ENCODE measurements at places on chromosomes 11 and 22.

DNA sequence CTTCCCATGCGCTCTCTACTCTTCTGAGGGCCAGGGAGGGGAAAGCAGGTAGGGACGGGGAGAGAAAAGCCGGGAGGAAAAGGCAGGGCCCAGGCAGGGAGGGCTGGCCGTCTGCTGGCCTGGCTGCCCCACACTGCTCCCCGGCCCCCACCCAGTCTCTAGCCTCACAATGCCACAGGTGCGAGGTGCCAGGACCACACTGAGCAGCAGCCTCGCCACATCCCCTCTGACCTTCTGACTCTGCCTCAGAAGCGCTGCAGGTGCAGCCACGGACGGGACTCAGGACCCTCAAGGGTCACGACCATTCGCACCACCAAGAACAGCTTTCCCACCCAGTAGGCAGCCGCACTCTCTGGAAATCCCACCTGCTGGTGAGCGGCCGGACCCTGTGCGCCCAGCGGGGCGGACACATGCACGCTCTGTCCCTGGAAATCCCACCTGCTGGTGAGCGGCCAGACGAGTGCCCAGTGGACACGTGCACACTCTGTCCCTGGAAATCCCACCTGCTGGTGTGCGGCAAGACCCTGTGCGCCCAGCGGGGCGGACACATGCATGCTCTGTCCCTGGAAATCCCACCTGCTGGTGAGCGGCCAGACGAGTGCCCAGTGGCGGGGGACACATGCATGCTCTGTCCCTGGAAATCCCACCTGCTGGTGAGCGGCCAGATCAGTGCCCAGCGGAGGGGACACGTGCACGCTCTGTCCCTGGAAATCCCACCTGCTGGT, 20.1 kb downstream of the TOLLIP start:
- no peak for DNase-seq

- DNase-seq = no peak
Observed at GRCh38 chr22:26450453-26451185, 21.6 kb downstream of the ASPHD2 start.

DNA sequence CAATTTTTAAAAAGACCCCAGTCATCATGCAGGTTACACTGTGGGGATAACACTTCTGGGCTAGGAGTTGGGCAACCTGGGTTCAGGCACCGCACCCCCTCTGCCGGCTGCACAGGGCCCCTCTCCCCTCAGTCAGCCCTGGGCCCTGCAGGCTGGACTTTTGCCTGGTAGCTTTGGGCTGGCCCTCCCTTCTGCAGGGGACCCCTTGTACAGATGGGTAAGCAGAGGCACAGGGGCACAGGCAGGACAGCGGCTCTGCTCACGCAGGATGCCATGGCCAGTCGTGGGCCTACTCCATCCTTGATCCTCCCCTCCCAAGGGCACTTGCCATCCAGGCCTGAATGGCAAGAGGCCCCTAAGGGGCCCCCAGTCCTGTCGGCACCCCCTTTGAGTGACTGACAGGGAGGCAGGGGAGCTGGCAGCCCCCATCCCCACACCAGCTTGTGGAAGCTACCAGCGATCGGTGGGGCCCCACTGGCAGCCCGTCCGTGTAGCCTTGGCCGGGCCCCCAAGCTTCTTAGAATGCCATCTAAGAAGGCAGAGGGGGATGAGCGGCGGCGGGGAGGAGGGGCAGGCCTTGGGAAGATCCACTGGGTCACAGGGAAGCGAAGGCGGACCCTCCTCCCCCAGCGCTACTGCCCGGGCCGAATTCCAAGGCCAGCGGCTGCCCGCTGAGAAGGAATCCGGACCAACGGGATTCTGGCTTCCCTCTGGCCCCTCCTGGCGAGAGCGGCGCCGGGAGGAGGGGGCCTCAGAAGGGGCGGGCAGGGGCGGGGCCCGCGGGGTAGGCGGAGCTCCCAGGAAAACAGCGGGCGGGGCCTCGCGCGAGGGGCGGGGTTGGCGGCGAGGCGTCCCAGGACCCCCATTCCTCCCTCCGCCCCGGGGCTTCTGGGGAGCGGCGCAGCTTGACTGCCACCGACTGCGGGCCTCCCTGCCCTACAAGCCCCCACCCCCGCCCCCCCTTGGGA, 6.8 kb upstream of the CHKA start:
- DNase-seq = no peak

DNA sequence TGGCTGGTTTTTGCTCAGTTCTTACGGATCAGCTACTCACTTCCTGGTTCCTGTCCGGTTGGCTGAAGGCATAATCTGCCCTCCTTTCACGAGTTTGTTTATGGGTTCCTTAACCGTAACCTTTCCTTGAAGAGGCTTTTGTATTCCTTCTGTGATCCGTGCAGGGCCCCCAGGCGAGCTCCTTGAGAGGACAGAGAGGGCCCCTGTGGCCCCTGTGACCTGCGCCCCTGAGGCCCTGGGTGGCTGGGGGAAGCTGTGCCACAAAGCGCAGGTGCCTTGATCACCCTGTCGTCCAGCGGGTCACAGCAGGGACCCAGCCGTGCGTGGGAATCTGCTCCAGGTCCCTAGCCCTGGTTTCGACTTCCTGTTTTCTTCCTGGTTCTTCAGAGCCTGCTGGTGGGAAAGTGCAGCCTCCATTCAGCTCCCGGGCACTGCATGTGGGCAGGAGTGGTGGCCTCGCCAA, 27.8 kb upstream of the FADD start:
- no peak for DNase-seq

GRCh38 chr11:66112041-66112491, 42.0 kb downstream of the PACS1 start:
- DNase-seq = no peak

DNA sequence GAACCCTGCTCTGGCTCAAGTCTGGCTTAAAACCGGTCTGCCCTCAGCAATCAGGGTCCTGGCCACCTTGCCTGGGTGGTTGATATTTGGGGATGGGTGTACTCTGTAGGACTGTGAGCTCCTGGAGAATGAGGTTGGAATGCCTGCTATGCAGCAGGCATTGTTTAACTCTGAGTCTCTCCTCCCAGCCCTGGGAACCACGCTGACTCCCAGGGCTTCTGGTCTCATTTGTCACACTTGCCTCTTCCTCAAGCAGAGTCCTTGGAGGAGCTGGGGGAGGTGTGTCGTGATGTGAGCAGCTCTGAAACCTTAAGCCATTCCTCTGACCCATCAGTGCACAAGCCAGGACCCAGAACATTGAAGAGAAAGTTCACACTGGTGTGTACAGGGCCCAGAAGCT, 340.1 kb downstream of the MN1 start:
- DNase-seq = no peak

- no peak for DNase-seq
Observed at GRCh38 chr11:10116588-10116987, 177.4 kb downstream of the SBF2 start.

DNA sequence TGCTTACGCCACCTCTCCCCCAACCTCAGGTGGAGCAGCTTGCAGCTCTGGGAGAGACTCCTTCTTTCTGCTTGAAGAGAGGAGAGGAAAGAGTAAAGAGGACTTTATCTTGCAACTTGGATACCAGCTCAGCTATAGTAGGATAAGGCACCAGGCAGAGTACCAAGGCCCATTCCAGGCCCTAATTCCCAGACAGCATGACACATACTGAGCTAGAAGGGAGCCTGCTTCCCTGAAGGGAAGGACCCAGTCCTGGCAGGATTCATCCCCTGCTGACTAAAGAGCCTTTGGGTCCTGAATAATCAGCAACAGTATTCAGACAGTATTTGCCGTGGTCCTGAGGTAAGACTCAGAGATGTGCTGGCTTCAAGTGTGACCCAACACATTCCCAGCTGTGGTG, 41.4 kb downstream of the PPME1 start:
- no peak for DNase-seq

DNA sequence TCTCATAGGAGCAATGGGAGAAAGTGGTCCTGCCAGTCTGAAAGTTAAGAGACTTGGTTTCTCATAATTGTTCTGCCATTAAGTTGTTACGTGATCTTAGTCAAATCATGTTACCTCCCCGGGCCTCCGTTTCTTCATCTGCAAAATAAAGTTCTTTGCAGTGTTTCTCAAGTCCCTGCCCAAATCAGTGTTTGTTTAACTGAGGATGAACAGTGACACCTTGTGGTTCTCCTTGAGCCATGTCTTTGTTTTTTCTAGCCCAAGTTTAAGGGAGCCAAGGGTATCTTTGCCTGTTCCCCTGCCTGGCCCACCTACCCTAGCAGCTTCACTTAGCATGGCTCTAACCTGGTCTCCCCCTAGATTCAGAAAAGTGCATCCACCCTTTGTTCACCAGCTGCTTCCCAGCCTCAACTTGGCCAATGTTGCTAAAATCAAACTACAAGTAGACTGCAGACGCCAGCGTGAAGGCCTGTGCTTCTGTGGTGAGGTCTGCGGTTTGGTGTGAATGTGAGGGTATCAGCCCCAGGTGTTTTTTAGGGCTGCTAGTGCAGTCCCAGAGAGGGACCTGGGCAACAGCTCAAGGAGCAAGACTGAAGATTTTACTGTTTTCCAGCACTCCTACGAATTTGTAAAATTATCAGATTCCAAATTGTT, 35.5 kb downstream of the FZD4 start:
- no peak for DNase-seq

All from activated naive CD4-positive, alpha-beta T cell (primary cell).